Endothelial cell of umbilical vein (primary cell): ENCODE measurements at places on chromosomes 2 and 18. TPM values are rescaled to one million over a fixed set of nuclear protein-coding genes. Genes with fewer than 3 reads are reported as not detected.

The DYTN gene
- 0.06 TPM in 1 of 2 replicates, not detected in the other for polyA plus RNA-seq

The SGPP2 gene
- polyA plus RNA-seq, result not detected in 2 replicates

- DNase-seq, result no peak
These were observed 59.1 kb downstream of the GREB1 start for GRCh38 chr2:11592671-11593574.

DNA sequence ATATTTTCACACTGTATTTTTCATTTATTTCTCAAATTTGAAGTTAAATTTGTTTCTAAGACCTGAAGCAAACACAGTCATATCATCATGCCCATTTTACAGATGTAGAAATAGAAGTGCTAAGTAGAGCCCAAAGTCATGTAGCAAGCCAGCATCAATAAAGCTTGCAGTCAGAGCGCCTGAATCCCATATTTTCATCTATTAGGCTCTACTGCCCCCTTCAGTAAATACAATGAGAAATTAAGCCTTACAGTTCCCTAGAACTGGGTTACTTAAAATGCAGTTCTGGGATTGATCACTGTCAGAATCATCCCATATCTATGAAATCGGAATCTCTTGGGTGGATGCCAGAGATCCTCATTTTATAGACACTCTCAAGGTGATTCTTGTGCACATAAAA lies 419.9 kb downstream of the TGIF1 start:
- DNase-seq, result peak; percentile 68

The FAP gene
- 0.96 and 1.1 TPM in 2 replicates for polyA plus RNA-seq

DNA sequence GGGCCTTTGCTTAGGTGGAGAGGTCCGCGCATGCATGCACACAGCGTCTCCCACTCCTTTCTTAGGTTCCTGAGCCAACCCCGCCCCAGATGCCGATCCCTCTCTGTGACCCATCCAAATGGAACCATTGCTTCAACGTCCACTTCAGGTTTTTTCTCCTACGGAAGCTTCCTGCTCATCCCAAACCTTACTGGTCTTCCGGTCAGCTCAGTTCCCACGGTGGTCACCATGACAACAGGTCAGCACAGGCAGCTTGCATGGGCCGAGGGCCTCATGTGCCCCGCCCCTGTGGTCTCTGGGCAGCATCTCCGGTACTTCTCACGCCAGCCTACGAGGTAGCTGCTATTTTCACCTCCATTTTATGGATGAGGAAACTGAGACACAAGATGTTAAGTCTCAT lies 163.7 kb downstream of the SOCS6 start:
- no peak for DNase-seq
